NCI-H187 (cell line): ENCODE measurements at places on chromosomes 13 and 19.

GRCh38 chr19:19276386-19276785 lies 3.3 kb upstream of the TM6SF2 start:
- DNase-seq, result no peak

GRCh38 chr19:2815191-2815614 lies 4.5 kb upstream of the ZNF554 start:
- DNase-seq, result no peak

DNA sequence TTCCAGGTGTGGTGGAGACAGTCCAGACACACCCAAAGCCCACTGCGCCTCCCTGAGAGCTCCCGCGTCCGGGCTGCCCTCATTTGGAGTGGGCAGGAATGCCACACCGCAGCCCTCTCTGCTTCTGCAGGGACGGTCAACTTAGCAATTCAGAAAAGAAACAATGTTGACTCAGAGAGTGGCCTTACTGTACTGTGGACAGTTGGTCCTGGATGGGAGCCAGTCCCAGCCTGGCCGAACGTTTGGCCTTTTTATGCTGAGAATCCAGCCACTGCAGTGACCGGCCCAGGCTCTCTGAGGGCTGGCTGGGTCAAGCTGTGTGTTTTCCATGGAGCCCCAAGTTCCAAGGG lies 7.2 kb downstream of the GAS6 start:
- DNase-seq, result no peak

DNA sequence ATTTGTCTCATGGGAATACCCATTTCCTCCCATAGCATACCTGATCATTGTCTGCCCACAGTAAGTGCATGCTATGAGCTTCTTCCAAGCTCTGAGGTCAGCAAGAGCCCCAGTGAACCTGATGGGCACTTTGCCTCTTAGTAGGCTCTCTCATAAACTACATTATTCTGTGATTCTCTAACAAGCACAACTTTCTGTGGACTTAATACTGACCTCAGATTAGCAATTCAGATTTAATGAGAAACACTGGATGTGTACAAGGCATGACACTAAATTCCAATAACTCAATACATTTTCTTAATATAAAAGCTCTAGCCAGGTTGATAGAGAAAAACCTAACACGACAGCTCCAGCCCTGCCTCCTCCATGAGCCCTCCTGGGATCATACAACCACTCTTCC lies 23.3 kb upstream of the STARD13 start:
- no peak for DNase-seq

GRCh38 chr13:112931028-112931934 lies 37.7 kb upstream of the MCF2L start:
- DNase-seq, result peak; percentile 93

- no peak for DNase-seq
Measured at GRCh38 chr19:13729859-13730258, 34.5 kb upstream of the MRI1 start.

GRCh38 chr13:19622193-19622592 lies 11.3 kb upstream of the MPHOSPH8 start:
- DNase-seq, result no peak

DNA sequence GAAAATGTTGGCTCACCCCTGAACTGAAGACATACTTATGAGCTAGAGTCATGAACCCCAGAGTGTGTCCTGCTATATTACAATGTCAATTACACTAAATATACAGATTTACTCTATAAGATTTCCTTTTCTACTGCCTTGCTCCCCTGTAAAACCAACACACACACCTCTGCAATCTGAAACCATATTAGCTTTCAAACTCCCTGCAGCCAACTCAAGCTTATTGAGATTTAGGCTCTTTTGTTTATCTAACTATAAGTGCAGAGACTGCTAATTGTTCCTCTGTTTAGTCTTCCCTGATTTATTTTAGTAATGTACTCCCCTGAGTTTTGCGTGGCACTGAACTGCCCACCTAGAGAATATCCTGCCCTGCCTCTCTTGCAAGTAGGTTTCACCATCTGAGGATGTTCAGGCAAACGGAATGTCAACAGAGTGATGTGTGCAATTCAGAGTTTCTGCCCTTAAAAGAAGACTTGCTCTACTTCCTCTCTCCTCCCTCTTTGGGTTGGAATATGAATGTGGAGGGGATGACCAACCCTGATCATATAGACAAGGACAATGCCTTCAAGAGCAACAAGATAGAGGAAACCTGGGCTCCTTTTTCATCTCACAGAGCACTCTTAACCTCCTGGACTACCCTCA lies 22.3 kb downstream of the FAM216B start:
- DNase-seq, result no peak

GRCh38 chr13:97282705-97283104 lies 60.6 kb downstream of the MBNL2 start:
- no peak for DNase-seq

DNA sequence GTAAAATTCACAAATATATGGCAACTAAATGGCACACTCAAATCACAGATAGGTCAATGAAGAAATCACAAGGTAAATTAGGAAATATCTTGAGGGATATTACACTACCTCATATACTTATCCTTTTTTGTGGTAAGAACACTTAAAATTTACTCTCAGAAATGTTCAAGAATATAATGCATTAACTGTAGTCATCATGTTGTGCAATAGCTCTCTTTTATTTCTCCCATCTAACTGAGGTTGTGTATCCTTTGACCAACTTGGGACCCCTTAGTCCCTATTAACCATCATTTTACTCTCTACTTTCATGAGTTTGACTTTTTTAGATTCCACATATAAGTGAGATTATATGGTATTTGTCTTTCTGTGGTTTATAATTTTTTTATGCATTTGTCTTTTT lies 52.6 kb downstream of the WTIP start:
- no peak for DNase-seq

- DNase-seq, result no peak
Measured at GRCh38 chr19:13016628-13017305, 21.5 kb downstream of the NFIX start.

GRCh38 chr19:40139533-40140287 lies 49.0 kb upstream of the ZNF780A start:
- DNase-seq, result peak; percentile 5

- no peak for DNase-seq
Measured at GRCh38 chr19:12995596-12996405, 526 bp downstream of the NFIX start.

GRCh38 chr13:48731957-48732569 lies 78.3 kb downstream of the CYSLTR2 start:
- DNase-seq, result no peak

DNA sequence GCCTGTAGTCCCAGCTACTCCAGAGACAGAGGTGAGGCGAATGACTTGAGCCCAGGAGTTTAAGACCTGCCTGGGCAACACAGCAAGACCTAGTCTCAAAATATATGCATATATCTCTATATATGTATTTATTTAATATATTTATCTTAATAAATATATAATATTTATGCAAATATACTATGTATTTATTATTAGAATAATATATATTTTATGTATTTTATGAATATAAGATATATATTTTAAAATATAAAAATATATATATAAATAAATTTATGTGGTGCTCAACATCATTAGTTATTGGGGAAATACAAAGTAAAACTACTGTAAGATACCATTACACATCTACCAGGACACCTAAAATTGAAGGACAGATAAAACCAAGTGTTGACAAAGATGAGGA lies 58.1 kb upstream of the IPO5 start:
- DNase-seq, result no peak

GRCh38 chr19:48676887-48677286 lies 4.1 kb upstream of the NTN5 start:
- no peak for DNase-seq

- DNase-seq, result no peak
Measured at GRCh38 chr19:47151627-47152026, 21.0 kb downstream of the SAE1 start.

DNA sequence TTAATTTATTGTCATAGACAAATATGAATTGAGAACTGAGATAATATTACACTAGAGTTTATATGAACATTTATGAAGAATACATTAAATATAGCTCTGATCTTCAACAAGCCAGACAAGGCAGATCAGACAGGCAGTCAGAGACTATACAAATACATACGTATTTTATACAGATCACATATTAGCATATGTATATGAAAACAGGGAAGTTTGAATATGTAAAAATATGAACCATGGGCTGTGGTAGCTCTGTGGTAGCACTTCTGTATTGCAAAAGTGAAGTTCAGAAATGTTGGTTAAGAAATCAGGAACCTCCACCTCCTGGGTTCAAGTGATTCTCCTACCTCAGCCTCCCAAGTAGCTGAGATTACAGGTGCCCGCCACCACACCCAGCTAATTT lies 20.7 kb downstream of the GPR180 start:
- DNase-seq, result no peak

GRCh38 chr13:32175307-32175706 lies 139.9 kb downstream of the ZAR1L start:
- no peak for DNase-seq

GRCh38 chr19:46917002-46917401 lies 56.2 kb downstream of the ARHGAP35 start:
- no peak for DNase-seq

- DNase-seq, result no peak
Measured at GRCh38 chr19:52941941-52942385, 18.7 kb upstream of the ZNF888 start.

GRCh38 chr13:40348096-40348679 lies 318.3 kb downstream of the FOXO1 start:
- no peak for DNase-seq

GRCh38 chr19:45460807-45461347 lies 6.9 kb upstream of the FOSB start:
- DNase-seq, result no peak

DNA sequence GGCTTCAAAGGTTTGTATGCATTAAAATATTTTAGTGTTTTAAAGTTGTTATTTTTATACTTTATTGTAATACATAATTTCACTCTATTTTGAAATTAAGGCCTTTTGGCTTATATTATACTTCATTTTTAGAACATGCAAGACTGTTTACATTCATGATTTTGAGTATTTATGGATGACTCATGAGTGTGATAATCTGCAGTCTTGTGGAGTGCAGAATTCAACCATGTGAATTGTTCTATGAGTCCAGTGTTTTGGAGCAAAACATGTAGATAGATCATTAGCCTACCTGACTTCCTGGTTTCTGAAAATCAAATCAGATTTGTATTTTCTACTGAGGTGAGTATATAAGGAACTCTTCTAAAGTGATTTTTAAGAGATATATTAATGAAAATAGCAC lies 241.8 kb downstream of the PCCA start:
- DNase-seq, result no peak

- DNase-seq, result no peak
Measured at GRCh38 chr13:22196777-22197176, 525.9 kb downstream of the FGF9 start.

DNA sequence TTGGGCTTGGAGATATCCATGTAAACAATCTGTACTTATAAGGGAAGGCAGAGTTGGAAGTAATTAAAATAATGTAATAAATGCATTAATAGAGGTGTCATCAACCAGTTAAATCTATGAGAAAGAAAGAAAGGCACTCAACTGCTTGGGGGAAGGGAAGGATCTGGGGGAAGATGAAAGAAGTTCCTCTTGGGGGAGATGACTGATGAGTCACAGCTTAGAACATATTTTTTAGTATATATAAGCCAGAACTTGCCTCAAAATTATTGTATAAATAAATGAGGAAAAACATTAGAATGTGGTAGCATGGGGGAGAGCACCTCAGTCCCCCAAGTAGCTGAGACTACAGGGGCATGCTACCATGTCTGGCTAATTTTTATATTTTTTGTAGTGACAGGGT lies 205.8 kb downstream of the GGACT start:
- no peak for DNase-seq

- peak; percentile 63 for DNase-seq
Measured at GRCh38 chr13:94195715-94196114, 283.8 kb downstream of the DCT start.

DNA sequence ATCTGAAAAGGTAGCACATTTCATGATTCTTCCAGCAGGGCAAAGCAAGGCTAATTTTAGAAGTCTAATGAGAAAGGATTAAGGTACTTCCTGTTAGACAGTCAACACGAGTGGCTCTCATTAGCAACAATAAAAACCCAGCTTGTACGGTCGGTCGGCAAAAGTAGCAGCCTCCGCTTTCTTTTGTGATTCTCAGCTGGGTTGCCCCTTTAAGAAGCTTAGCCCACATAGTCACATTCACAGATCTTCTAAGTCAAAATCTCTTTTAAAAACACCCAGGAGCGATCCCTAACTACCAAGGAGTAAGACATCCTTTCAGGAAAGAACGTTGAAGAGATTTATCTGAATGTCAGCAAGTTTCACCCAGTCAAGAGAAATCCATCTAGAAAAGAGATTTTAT lies 684.8 kb downstream of the DIAPH3 start:
- no peak for DNase-seq

DNA sequence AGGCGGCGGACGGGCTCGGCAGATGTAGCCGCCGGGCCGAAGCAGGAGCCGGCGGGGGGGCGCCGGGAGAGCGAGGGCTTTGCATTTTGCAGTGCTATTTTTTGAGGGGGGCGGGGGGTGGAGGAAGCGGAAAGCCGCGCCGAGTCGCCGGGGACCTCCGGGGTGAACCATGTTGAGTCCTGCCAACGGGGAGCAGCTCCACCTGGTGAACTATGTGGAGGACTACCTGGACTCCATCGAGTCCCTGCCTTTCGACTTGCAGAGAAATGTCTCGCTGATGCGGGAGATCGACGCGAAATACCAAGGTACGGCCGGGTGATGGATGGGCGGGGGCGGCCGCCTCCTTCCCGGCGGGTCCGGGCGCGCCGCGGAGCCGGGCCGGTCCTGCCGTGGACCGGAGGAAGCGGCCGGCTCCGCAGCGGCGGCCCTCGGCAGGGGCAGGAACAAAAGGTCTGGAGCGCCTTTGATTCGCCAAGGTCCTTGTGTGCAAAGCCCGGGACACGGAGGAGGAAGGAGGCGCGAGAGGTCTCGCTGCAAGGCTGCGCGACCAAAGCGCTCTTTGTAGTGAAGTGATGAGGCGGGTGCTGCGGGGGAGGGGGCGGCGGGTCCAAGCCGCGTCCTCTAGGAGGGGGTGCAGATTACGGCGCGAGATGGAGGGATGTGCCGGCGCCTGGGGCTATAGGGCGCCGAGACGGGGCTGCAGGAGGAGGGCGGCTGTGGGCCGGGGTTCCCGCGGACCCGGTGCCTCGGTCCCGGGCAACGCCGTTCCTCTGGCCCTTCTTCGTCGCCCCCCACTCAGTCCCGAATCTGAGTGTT lies 689 bp downstream of the ING1 start:
- peak; percentile 50 for DNase-seq

DNA sequence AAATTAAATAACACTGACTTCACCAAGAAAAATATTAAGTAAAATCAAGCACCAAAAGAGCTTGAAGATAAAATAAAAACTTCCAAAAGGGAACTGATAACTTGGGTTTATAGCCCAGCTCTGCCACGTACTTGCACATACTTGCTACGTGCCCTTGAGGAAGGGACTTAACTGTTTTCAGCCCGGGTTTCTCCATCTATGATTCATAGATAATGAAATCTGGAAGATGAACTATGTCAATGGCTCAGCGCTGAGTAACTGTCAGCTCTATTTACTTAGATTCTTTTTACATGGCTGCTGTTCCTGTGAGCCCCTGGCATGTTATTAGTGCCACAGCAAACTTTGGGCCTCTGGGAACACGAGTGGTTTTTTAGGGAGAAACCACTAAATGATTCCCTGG lies 9.6 kb upstream of the ZC3H13 start:
- no peak for DNase-seq
